ENCODE measurements at places on chromosomes 13 and 19.

GRCh38 chr19:6278740-6279619 is 795 bp downstream of the MLLT1 start:
- DNase-seq = no peak

DNA sequence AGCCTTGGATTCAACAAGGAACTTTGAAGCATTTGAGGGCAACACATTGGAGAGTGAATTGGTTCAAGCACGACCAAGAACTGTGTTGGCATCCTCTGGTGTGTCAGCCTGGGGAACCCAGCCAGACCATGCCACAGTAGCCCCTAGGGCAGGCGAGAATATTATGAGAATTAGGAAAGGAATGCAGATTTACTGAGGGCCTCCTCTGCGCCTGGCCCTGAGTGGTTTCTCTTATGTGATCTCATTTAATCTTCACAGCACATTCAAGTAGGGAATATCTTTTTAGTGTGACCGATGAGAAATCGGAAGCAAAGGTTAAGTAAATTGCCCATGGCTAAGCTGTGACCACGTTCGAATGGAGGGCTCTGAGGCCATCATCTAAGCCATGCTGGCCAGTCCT is 15.3 kb upstream of the ERICH6B start:
- no peak for DNase-seq

DNA sequence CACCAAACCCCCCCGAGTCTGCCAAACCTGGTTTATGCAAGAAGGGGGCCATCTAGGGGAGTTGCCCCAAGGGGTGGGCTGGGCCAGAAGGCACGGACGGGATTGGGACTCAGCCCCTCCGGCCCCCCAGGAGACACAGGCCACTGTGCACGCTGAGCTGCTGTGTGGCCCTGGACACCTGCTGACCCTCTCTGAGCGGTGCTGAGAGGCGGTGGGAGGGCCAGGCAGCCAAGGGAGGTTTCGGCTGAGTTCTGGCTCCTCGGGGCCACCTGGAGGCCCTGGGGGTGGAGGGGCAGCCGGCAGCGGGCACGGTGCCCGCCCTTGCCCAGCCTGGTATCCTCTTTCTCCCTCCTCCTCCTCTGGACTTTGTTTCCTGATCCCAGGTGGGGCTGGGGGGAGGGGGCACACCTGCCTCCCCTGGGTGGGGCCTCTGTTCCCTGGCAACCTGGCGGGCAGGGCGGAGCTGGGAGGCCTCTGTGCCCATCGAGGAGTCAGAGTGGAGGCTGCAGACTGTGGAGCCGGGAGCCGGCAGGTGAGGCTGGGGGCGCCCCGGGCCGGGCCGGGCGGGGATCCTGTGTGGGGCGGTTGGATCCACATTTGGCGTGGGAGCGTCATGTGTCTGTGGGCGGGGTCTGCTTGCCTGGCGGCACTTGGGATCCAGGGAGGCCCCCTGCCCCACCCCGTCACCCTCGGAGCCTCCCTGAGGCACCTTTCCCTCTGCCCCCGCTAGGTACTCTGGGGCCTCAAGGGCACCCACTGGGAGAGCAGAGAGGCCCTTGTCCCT is at the start of gene MISP:
Gene MISP (plus strand): TSS at position 473 of the 784 bp plus-strand sequence. CDS start 5,835 bp downstream, outside the sequence.
- peak; percentile 51 for DNase-seq

GRCh38 chr19:53511933-53512374 is 26.0 kb upstream of the ZNF331 start:
- peak; percentile 49 for DNase-seq

DNA sequence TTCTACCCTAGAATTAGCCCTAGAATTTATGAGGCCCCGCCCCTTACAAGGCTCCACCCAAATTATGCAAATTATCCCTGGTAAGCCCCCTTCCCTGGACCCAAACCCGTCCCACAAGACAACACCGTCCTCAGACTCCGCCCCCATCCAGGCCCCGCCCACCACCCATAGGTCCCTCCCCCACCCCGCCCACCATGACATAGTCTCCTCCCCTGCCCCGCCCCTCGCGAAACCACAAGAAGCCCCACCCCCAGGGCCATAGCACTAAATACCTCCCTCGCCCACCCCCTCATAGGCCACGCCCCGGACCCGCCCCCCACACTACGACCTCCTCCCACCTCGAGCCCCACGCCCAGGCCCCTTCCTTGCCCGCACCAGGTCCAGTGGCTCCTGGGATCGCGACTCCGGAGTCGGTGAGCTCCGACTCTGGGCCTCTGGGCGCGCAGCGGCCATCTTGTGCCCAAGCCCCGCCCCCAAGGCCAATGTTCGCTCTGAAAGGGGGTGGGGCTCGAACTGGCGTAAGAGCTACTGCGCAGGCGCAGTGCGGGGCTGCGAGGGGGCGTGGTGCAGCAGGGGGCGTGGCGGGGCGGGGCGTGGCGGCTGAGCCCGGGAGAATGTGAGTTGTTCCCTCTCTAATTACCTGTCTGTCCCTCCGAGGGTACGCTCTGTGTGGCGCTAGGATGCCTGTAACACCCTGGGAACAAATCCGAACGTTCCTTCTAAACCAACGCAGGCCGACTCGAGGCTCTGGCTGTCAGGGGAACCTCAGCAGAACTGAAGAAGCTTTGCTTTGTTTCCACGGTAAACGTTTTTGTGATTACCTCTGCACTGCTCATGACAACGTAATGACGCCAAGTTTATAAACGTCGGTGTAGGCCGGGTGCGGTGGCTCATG is at the start of gene ZNF784:
Gene ZNF784 (minus strand): TSS at position 458 of the 895 bp plus-strand sequence. CDS start 5 bp downstream, at position 453.
- DNase-seq = peak; percentile 89

GRCh38 chr19:10290876-10291553 is 1.3 kb downstream of the ICAM5 start:
- DNase-seq = peak; percentile 33

GRCh38 chr13:50636007-50636704 is 207.3 kb downstream of the DLEU7 start:
- DNase-seq = no peak

- no peak for DNase-seq
Measured at GRCh38 chr13:93372856-93373255, 146.2 kb downstream of the GPC6 start.

DNA sequence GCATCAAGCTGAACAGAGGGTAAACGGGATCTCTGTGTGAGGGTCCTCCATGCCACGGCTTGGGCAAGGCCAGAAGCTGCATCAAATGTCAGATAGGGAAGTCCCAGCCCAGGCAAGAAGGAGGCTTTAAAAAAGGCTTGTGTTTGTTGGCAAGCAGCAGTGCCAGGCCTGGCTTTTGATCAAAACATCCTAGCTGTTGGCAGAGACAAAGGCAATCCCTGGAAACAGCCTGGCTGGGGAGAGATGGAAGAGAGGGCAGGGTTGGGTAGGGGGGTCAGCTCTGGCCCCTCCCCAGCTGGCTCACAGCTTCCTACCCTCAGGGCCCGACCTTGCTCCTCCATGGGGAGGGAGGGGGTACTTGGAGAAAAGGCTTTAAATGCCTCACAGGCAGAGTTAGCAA is 61.8 kb upstream of the KCTD15 start:
- DNase-seq = no peak

DNA sequence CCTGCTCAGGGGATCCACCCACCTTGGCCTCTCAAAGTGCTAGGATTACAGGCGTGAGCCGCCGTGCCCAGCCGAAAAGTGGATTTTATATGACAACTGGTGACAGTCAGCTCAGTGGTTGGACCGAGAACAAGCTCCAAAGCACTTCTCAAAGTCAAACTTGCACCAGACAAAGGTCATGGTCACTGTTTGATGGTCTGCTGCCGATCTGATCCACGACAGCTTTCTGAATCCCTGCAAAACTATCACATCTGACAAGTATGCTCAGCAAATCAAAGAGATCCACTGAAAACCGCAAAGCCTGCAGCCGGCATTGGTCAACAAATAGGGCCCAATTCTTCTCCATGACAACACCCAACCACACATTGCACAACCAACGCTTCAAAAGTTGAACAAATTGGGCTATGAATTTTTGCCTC is 21.6 kb upstream of the NAA16 start:
- DNase-seq = no peak
